ENCODE measurements at places on chromosomes 6 and 20.

GRCh38 chr6:97176468-97176867 is 106.5 kb downstream of the MMS22L start:
- no peak for DNase-seq

GRCh38 chr6:148538261-148539190 is 195.9 kb downstream of the SASH1 start:
- DNase-seq, result no peak

DNA sequence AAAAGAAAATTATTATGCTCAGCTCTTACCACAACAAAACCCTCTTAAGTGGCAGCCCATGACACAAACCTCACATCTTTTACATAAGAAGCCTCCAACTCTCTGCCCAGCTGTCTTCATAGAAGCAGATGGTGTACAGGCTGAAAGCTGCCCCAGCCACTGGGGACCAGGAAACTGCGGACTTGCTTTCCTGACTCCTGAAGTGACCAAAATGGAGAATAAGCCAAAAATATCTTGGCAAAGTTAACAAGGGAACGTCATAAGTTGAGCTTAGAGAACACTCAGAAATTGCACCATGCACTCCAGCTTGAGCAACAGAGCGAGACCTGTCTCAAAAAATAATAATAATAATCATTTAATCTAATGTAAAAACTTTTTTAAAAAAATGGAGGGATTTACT is 160.3 kb upstream of the CDYL start:
- no peak for DNase-seq

DNA sequence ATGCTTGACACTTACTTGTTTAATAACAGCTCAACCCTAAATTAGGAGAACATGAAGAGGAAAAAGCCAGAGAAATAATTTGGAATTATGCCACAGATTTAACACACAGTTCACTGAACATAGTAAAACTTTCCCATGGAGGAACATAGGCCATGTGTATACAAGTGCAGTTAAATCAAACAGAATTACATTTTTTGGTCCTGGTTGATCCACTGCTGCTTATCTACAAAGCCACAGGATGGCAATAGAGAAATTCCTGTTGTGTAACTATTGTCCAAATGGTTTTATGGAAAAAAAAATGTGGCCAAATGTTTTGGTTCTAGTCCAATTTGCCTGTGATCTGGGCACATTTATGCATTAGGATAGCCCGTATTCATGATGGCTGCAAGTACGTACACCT is 136.8 kb downstream of the ALDH8A1 start:
- no peak for DNase-seq

GRCh38 chr6:15338476-15338875 is 92.6 kb downstream of the JARID2 start:
- DNase-seq, result no peak

- no peak for DNase-seq
Measured at GRCh38 chr6:5230081-5230480, 30.7 kb downstream of the LYRM4 start.
